ENCODE measurements at places on chromosomes 13 and 19.

DNA sequence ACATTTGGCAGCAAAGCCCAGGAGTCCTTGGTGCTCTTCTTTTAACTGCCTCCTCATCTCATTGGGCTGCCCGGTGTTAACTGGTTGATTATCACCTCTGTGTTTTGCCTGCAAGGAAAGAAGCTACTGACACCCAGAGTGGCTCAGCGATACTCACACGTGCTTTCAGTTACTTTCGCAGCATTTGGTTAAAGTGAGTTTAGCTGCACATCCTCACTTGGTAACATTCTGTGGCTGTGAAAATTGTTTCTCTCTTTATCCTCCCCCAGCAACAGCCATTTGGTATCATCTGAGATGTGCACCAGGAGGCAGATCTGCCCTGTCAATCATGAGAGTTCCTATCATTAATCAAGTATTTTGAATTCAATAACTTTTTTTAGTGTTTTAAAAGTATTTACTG is 44.6 kb upstream of the GPR183 start:
- no peak for DNase-seq

- no peak for DNase-seq
Observed at GRCh38 chr13:98981369-98982080, 3.7 kb upstream of the DOCK9 start.

GRCh38 chr19:12834976-12835757 is 788 bp upstream of the RTBDN start:
- peak; percentile 50 for DNase-seq

GRCh38 chr13:111034811-111035210 is 80.3 kb upstream of the ARHGEF7 start:
- DNase-seq = no peak

DNA sequence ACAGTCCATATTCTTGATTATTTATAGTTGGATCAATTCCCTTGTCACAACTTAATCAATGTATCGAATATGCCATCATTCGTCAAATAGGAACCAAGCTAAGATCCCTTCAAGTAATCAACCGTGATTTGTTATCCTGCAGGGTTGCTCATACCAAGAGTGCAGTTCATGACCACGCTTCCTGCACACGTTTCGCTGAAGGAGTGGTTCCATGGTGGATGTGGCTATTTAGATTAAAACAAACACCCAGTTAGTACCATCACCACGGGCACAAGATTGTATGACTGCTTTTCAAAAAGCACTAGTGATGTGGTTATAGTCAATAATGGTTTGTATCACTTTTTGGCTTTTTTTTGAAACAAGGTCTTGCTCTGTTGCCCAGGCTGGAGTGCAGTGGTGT is 41.1 kb upstream of the CCNE1 start:
- no peak for DNase-seq

DNA sequence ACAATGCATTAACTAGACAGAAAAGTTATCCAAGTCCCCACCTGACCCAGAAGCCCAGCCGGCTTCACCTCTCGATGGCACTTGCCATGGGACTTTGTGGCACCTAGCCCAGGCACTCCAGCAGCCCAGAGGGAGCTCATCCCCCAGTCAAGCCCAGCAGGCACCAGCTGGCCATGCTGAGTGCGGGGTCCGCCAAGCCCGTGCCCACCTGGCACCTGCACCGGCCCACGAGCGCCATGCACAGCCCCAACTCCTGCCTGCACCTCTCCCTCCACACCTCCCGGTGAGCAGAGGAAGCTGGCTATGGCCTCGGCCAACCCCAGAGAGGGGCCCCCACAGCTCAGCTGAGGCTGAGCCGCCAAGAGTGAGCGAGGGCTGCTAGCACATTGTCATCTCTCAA is 1759.1 kb downstream of the OLFM4 start:
- DNase-seq = no peak

- DNase-seq = no peak
Observed at GRCh38 chr19:28044477-28044876, 1168.5 kb downstream of the UQCRFS1 start.

DNA sequence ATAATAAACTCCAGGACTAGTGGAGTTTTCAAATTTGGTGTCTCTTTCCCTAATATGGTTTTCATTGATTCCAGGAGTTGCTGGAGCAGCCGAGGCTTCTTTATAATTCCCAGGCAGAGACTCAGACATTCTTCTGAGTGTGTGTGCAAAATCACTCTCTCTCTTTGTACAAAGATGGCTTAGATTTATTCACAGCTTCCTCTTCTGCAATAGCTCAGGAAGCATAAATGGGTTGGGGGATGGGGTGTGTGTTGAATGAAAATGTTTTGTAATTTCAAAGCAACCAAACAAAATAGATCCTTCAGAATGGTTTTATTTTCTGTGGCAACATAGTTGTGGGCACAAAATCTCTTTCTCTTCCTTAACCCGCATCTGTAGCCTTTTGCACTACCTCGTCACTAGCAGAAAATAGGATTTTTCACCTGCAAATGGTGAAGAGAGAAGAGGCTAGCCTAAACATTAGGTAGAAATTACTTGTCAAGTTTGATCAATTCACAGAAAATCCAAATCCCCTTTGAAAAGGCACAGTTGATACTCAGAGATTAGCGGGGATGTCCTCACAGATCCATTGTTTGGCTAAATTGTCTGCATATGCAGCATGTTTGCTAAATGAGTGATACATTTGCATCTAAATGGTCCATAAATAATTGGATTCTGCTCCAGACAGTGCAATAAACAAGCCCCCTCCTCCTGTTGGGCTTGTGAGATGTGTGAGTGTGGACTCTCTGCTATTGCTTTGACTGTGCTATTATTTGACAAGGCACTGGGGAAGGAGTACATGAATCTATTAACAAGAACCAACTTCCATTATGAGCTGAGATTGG is 66.7 kb downstream of the CBY2 start:
- no peak for DNase-seq

DNA sequence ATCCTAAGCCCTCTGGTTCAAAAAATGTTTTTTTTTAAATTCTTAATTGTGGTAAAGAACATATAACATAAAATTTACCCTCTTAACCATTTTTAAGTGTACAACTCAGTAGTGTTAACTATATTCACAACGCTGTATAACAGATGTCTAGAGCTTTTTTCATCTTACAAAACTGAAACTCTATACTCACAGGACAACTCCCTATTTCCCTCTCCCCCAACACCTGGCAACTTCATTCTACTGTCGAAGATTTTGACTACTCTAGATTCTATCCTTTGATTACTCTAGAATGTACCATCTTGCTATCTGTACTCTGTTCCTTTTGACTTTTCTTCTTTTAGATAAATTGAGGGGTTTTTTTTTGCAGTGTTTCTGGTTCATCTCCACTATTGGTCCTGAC is 200.4 kb downstream of the KLF12 start:
- DNase-seq = no peak

DNA sequence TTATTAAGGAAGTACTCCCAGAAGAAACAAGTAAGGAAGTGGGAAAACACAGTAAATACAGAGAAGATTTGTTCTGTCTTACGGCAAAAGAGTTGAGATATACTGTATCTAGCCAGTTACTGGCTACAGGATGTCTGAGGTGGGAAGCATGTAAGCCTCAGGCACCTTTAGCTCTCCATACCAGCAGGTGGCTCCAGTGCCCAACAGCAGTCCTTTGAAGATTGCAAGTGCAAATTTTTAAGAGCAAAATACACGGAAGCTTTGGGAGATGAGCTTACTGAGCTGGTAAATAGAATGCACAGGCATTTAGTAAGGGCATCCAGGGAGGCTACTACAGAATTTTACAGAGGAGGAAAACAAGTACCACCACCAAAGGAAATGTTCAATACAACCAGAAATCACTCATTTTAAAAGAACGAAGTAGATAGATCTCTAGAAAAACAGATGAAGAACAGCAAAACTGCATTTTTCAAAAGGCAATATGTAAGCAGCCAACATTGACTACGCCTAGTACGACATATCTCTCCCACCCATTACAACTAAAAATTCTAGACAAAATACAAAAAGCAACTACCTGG is 57.9 kb upstream of the VSTM2B start:
- DNase-seq = peak; percentile 17

DNA sequence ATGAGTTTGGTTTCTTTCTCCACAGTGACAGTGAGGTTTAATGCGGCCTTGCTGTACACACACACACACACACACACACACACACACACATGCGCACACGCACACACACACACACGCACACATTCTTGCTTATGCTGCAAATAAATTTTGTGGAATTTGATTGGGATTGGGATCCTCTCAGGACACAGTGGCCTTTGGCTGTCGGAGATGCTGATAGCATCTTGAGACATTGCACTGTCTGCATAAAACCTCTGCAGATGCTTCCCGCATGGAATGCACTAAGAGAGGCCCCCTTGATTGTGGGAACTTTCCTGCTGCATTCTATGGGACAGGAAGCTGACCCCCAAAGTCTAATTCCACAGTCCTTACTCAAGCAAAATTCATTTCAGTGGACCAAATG is 145.6 kb downstream of the FLT1 start:
- no peak for DNase-seq
